ENCODE measurements at places on chromosomes 13 and 19.

DNA sequence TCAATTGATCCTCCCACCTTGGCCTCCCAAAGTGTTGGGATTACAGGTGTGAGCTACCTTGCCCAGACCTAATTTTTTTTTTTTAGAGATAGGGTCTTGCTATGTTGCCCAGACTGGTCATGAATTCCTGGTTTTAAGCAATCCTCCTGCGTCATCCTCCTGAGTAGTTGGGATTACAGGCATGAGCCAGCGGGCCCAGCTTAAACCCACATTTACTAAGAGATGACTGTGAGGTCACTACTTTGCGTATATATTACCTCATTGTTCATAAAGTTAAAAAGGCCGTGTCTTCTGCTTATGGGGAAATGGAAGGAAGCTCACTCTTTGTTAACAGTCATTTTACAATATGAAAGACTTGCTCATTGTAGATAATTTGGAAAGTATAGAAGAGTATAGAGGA is 39.6 kb upstream of the C1QTNF9 start:
- DNase-seq, result no peak

DNA sequence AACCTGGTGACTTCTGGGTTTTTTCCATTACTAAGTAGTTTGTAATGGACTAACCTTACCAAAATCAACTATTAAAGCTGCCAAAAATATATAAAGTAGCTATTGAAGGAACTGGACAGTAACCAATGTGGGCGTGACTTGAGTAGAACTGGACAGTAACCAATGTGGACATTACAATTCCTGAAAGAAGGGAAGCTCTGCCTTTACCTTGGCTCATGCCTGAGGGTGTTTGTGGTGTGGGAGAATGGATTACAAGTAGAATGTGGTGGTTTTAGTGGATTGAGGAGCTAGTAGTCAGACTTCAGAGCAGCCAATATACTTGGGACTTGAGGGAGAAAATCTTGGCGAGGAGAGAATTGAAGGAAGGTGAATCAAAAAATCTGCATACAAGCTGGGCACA is 17.5 kb downstream of the LRRC63 start:
- DNase-seq, result no peak

DNA sequence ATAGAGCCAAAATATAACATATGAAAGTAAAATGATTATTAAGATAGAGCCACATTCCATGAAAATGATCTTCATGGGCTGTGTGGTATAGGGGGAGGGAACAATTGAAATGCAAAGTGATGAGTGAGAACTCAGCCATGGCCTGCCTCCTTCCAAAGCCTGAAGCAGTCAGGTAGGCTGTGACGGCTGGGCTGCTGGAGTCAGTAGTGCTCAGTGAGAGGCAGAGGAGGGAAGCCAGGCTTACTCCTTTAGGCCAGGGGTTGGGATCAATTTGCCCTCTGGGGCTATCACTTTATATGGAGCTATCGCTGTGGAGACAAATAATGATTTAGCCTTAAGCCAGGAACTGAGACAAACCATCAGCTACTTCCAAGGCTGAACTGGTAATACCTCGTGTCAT is 654.9 kb downstream of the FGF9 start:
- no peak for DNase-seq

GRCh38 chr13:40206241-40207000 is 460.0 kb downstream of the FOXO1 start:
- DNase-seq, result no peak

DNA sequence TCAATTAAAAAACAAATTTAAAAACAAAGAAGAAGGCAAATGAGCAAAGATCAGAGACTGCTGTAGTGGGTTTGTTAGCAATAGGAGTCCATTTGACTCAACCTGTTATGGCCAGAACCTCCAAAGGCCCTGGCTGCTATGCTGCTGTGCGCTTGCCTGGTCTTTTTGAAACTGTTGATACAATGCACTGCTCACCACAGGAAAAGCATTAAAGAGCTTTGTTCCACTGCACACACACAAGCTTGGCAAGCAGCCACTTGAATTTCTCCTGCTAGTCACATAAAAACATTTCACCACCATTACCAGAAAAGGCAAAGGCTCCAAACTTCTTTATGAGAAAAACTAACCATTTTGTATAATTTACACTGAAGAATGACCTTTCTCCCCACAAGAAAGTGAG is 132.2 kb downstream of the FREM2 start:
- no peak for DNase-seq

GRCh38 chr19:29665826-29666577 is 741 bp downstream of the PLEKHF1 start:
- no peak for DNase-seq

GRCh38 chr19:48484931-48485612 is 15.9 kb downstream of the CYTH2 start:
- DNase-seq, result no peak

- no peak for DNase-seq
Measured at GRCh38 chr19:30307191-30307974, 64.8 kb upstream of the ZNF536 start.

DNA sequence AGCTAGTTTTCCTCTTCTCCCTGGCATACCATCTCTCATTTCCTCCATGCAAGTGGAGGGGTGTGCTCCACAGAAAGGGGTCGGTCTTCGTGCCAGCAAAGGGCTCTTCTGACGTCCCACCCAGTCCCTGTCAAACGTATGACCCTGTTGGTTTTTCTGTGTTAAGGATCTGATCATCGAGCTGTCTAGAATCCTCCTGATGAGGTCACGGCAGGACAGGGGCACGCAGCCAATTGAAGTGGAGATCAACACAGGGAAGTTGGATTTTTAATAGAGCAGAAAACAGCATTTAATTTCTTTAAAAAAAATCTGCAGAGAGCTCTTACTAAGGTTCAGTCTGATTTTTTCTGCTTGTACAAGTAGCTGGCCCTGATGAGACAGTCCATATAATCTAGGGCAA is 339.4 kb downstream of the TEX29 start:
- DNase-seq, result no peak

GRCh38 chr19:45137179-45137761 is 23.5 kb downstream of the NKPD1 start:
- DNase-seq, result no peak

All from esophagus squamous epithelium (tissue), 5 donors.